Subcutaneous preadipocyte (primary cell): ENCODE measurements at places on chromosomes 3 and 15. TPM values are rescaled to one million over a fixed set of nuclear protein-coding genes. Genes with fewer than 3 reads are reported as not detected.

BUB1B gene
- total RNA-seq, result 18.4 and 40.1 TPM in 2 replicates

CPN2 gene
- total RNA-seq, result not detected in 2 replicates

PTH1R gene
- 0.39 and 1.1 TPM in 2 replicates for total RNA-seq

SLCO3A1 gene
- total RNA-seq, result 7.6 and 13.2 TPM in 2 replicates

DLEC1 gene
- under 0.01 TPM in 2 replicates for total RNA-seq

FBN1 gene
- total RNA-seq, result 954 and 1,082 TPM in 2 replicates

SETD5 gene
- total RNA-seq, result 83.0 and 95.4 TPM in 2 replicates

OXNAD1 gene
- total RNA-seq, result 11.4 and 15.8 TPM in 2 replicates

RTP3 gene
- total RNA-seq, result not detected in 2 replicates

TJP1 gene
- 37.1 and 67.6 TPM in 2 replicates for total RNA-seq

SLC9C1 gene
- under 0.01 TPM in 1 of 2 replicates, not detected in the other for total RNA-seq

BCL2A1 gene
- 0.20 and 1.1 TPM in 2 replicates for total RNA-seq

HDGFL3 gene
- 15.8 and 25.4 TPM in 2 replicates for total RNA-seq

DNAJB11 gene
- total RNA-seq, result 26.1 and 37.9 TPM in 2 replicates
